8988T (cell line): ENCODE measurements at places on chromosomes 3 and 15.

GRCh38 chr3:26984416-26985390 lies 362.1 kb downstream of the LRRC3B start:
- DNase-seq: no peak

- DNase-seq: no peak
Measured at GRCh38 chr3:187183903-187184302, 13.4 kb upstream of the RTP1 start.

DNA sequence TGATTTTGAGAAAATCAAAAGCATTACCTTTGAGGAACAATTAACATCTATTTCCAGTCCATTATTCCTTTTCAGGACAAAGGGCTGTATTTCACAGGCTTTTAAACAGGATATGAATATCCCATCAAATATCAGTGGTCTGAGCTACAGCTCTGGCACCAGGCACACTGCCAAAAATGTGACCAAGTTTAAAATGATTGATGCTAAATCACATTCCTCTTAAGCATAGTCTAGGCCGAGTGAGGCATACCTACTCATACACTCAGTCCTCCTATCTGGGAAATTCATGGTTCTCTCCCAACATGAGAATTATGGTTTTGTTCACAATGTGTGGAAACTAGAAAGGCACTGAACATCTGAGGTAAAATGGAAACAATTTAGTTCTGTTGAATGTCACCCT lies 683.5 kb downstream of the TUSC7 start:
- no peak for DNase-seq

DNA sequence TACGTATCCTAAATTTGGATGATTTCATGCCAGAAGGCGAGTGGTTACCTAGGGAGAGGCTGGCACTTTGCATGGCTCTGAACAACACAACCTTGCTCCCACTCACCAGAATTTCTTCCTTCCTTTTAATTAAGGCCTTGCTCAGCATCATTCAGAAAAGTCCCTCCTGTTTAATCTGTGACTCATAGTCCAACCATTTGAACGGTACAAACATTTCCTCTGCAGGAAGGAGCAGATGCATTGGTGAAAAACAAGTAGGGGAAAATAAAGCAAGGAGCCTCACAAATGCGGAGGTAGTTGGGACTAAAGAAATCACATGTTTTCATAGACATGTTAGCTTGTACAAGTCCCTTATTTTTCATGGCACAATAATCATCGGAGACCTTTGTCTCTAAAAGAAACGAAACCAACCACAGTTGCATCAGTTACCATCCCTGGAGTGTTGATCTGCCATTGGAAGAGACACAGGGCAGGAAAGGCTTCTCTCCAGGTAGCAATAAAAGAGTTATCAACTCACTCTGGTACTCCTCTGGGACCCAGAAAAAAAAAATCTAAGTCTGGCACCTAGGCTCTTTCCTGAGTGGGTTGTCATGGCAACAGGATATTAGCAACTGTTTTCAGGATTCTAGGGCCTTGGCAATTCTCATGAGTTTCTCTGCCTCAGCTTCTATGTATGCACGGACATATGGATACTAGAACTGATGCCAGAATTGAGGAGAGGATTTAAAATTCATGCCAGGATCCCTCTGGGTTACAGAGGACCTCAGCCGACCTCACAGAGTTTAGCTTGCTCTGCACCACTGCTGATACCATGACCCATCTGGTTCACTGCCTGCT lies 255.4 kb upstream of the ARPP21 start:
- DNase-seq: no peak

GRCh38 chr3:115255197-115255585 lies 108.1 kb upstream of the ZBTB20 start:
- no peak for DNase-seq

- DNase-seq: no peak
Measured at GRCh38 chr3:178677961-178678360, 141.7 kb downstream of the KCNMB2 start.

DNA sequence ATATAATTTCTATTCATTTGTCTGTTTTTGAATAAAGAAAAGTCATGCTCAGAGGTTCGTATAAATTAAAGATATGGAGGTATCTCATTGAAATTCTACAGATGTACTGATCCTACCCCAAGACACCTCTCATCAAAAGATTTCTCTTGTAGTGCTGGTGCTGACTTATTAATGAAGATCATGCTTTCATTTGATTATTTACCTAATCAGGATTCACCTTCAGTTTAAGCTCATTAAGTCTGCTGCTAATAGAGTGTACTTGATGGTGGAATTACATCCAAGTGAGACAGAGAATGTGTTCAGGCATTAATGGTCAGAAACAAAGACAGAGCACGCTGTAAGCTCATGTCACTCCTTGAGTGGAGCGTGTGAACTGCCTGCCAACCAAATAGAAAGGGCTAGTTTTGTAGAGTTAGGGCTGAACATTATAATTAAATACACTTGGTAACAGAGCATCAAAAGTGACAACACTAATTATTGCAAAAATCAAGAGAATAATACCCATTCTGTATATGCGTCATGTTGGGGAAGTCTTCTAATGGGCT lies 45.5 kb downstream of the KBTBD12 start:
- DNase-seq: no peak

- DNase-seq: peak; percentile 85
Measured at GRCh38 chr3:50674349-50675178, at the start of gene DOCK3. DOCK3 (plus strand) TSS chr3:50674927; CDS start chr3:50675264, 337 bp downstream.

DNA sequence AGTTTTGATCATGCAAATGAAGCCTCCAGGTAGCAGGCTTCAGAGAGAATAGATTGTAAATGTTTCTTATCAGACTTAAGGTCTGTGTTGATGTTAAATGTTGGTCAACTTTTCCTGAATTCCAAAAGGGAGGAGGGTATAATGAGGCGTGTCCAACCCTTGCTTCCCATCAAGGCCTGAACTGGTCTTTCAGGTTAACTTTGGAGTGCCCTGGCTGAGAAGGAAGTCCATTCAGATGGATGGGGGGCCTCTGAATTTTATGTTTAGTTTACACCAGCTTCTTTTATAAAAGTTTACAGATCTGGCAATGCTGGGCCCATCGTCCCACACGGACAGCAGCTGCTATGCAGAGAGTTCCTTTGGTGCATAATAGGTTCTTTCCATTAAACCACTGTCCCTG lies 8.9 kb downstream of the CCDC13 start:
- no peak for DNase-seq

GRCh38 chr3:135325726-135326235 lies 530.7 kb downstream of the EPHB1 start:
- no peak for DNase-seq

- DNase-seq: no peak
Measured at GRCh38 chr3:45406772-45407171, 18.4 kb downstream of the LARS2 start.

GRCh38 chr15:74295800-74296199 lies 59.7 kb downstream of the CCDC33 start:
- DNase-seq: no peak

GRCh38 chr15:62711691-62712454 lies 330.7 kb upstream of the TPM1 start:
- DNase-seq: no peak

GRCh38 chr3:89043406-89043932 lies 64.0 kb upstream of the EPHA3 start:
- DNase-seq: no peak

DNA sequence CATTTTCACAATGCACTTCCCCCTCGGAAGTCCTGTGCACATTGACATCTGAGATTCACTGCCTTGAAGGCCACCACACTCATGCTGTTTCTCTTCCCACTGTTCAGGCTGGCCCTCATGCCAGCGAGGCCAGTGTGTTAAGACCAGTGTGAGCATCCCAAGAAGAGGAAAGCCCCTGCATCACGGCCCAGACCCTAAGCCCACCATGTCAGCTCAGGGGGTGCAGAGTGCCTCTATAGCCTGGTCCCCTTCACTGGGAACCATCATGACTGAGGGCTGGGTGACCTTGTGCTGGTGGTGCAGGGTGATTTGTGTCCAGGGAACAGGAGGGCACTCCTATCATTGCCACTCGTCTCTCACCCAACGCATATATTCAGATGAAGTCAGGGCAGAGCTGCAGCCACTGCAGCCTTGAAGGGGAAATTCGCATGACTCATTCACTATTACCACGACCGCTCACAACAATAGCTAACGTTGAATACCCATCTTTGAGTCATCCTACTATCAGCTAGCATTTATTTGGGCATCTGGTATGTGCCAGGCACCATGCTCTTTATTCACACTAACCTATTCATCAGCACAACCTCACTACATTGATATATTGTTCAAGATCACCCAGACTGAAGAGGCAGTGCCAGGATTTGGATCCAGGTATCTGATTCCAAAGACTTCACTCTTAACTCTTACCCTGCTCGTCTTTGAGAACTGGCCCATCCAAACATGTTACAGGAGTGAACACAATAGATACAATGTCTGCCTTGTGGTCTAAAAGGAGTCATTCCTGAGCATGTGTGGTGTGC lies 58.8 kb upstream of the SLC6A11 start:
- DNase-seq: no peak

GRCh38 chr15:99451484-99451883 lies 114.3 kb upstream of the MEF2A start:
- DNase-seq: no peak

GRCh38 chr15:60553163-60553562 lies 74.2 kb upstream of the ICE2 start:
- DNase-seq: no peak

- no peak for DNase-seq
Measured at GRCh38 chr15:42349186-42349585, 10.1 kb upstream of the CAPN3 start.

DNA sequence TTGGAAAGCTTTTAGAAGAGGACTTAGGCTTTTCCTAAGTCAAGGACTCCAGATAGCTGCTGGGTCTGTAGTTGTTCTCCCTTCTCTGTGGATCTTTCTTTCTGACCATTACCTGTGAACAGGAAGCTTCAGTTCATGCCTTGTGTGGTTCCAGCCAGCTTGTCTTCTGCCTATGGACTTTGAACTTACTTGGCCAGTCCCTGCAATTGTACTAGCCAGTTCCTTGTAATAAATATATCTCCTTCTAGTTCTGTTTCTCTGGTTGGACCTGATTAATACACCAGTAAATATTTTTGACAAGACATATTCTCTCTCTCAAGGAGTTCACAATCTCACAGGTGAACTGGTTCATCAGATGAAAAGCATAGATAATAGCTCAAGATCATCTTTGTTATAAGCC lies 341.3 kb upstream of the DPPA4 start:
- DNase-seq: no peak

DNA sequence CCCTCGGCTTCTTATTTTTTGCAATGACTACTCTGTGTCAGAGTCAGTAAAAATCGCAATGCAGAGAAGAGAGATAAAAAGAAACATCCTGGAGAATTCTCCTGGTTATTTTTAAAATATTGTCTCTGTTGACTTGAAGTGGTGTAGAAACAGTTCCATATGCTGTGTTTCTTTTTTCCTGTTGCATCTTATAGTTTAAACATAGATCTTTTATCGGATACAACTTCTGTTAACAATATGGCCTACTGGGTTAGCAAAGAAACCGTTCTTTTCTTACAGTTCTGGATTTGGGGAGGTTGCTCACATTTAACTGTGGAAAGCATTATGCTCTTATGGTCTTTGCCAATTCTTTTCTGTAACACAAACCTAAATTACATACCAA lies 769.1 kb upstream of the CFAP20DC start:
- no peak for DNase-seq

GRCh38 chr3:189236352-189236751 lies 64.6 kb downstream of the TPRG1 start:
- no peak for DNase-seq

- no peak for DNase-seq
Measured at GRCh38 chr15:98952381-98952803, 55.2 kb downstream of the PGPEP1L start.

DNA sequence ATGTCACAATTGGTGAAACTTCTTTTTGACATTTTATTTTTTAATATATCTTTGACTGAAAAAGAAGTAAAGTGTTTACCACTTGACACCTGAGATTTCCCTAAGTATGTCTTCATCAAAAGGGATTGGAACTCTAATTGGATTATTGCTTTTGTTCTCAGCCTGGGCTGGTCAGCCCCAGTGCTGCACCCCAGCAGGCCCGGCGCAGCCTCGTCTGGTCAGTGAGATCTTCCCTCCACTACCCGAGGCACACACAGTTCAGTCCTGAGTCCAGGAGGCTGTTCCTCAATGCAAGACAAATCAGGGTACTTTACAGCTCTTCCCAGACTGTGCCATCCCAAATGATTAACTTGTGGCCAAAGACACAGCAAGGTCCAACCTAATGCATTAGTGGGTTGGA lies 146.9 kb upstream of the SEMA6D start:
- DNase-seq: no peak

GRCh38 chr3:147518465-147518864 lies 109.3 kb downstream of the ZIC1 start:
- DNase-seq: no peak

GRCh38 chr3:141489203-141489602 lies 2.4 kb downstream of the RASA2 start:
- no peak for DNase-seq

GRCh38 chr3:165522386-165522785 lies 314.8 kb downstream of the BCHE start:
- no peak for DNase-seq

DNA sequence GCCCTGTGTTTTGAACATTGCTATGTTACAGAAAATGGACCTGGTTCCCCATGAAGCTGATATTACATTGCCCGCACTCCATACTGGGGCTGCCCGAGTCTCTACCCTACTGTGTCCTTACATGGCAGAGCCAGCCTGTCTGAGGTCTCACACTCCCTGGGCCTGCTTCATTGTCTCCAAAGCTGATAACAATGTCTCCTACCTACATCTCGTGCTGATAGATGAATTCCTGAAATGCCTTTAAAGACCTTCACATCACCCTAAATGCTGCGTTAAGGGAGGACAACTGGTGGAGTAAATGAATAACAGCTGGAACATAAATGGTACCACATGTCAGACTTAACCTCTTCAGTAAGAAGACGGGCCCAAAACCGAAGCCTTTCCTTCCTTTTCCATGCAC lies 62.9 kb upstream of the PTX3 start:
- no peak for DNase-seq

GRCh38 chr3:146160321-146160963 lies 542 bp downstream of the PLOD2 start:
- DNase-seq: peak; percentile 63

- DNase-seq: no peak
Measured at GRCh38 chr3:178673529-178673928, 137.3 kb downstream of the KCNMB2 start.

DNA sequence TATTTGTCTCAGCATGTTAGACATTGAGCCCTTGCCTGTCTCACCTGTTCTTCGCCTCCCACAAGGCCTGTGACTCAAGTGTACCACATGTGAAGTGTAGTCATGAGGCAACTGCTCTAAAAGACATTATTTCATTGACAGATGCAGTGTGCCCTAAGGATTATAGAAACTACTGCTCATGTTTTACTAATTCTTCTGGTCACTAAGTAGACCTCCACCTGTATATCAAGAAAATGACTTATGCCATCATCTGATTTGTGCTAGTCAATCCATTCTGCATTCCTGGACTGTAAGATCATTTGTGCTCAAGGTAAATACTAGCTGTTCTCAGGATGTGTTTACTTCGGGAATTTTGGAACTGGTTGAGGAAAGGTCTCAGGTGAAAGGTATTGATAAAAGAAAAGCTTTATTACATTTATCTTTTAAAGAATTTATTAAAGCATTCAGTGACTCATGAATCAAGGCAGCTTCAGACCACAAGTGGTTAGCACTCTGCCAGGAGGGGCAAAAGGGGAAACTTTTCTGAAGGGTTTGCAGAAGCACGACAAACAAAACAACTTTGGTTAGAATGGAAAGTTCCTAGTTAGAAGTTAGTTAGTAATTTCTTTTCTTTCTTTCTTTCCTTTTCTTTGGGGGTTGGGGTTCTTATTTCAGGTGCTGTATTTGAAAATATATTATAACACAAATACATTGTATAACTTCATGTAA lies 465.3 kb upstream of the CBLB start:
- DNase-seq: no peak

- no peak for DNase-seq
Measured at GRCh38 chr3:115208066-115208750, 61.1 kb upstream of the ZBTB20 start.
